Posterior vena cava (tissue), 2 donors: ENCODE measurements at places on chromosomes 2 and 18. TPM values are rescaled to one million over a fixed set of nuclear protein-coding genes. Genes with fewer than 3 reads are reported as not detected.
A peak's percentile ranks its signal among the peaks of the same experiment; 100 is the strongest.

DNA sequence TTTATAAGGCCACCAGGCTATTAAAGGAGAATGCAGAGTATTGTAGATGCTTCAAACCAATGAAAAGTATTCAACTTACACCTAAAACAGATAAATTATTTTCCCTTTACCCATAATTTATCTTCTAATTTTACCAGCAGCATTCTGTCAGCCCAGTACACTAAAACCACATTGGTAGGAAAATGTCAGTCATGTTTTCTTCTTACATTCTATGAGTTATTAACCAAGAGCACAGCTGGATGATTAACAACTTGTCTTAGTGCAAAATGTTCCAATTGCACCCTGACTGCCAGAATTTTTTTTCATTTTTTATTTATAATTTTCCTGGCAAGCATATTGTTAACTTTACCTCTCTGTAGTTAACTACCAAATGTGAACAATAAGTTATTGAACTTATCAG lies 79.0 kb upstream of the WDR75 start:
- DNase-seq, result no peak

DNA sequence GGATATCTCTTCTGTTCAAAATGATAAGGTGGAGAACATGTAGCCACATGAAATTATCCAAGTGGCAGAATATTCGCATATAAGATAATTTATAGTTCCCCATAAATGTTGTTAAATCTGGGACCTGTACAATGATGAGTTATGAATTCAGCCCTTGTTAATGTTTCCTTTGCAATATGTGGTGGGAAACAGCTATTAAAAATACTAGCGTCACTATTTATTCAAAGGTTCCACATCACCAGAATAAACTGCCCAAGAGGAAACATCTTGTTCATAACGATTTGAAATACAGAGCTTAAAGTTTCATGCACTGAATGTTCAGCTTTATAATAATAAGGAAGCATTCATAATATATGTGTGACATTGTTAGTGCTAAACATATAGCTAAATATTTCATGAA lies 223.9 kb upstream of the TCF4 start:
- DNase-seq, result no peak

- DNase-seq, result peak; percentile 79
These were observed 105.2 kb upstream of the OTOS start for GRCh38 chr2:240245706-240246105.

- no peak for DNase-seq
These were observed 103.6 kb upstream of the BCL2L11 start for GRCh38 chr2:111017034-111017622.

DNA sequence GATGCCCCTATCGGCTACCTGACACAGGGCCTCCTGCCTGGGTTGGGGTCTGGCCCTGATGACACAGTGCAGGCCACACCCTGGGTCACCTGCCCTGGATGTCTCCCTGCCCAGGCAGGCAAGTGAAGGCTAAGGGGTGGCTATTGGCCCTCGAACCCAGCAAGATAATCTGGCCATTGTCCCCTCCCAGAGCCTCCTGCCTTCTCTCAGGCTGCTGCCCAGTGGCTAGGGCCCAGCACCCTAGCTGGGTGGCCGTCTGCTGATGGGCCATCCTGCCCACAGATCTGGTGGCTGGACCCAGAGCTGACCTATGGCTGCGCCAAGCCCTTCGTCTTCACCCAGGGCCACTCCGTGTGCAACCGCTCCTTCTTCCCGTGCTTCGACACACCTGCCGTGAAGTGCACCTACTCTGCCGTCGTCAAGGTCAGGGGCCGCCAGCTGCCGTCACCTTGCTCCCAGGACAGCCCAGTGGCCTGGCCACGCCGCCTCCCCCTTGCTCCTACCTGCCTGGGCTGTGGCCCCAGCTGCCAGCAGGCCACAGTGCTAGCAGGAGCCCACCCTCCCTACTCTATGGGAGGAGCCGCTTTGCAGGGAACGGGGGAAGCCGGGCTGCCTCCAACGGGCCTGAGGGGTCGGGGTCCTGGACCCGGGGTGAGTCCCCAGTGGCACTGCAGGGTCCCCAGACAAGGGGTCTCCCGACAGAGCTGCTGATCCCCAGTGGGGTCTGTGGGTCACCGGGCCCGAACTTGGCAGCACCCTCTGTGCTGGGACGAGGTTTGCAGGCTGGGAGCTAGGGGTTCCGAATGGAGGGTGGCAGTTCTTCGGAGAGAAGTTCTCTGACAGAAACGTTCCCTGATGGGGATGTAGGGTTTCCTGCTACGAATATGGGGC lies 4.1 kb downstream of the RNPEPL1 start:
- DNase-seq, result peak; percentile 75

The LRP2 gene
- total RNA-seq, result not detected

DNA sequence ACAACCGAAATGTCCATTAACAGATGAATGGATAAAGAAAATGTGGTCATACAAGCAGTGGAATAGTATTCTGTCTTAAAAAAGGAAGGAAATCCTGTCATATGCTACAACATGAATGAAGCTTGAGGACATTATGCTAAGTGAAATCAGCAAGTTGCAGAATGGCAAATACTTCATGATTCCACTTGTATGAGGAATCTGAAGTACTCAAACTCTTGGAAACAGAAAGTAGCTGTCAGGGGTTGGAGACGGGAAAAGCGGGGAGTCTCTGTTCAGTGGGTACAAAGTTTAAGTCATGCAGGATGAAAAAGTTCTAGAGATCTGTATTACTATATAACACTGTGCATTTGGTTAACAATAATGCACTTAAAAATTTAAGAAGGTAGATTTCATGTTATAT lies 209.0 kb upstream of the SIX2 start:
- no peak for DNase-seq

DNA sequence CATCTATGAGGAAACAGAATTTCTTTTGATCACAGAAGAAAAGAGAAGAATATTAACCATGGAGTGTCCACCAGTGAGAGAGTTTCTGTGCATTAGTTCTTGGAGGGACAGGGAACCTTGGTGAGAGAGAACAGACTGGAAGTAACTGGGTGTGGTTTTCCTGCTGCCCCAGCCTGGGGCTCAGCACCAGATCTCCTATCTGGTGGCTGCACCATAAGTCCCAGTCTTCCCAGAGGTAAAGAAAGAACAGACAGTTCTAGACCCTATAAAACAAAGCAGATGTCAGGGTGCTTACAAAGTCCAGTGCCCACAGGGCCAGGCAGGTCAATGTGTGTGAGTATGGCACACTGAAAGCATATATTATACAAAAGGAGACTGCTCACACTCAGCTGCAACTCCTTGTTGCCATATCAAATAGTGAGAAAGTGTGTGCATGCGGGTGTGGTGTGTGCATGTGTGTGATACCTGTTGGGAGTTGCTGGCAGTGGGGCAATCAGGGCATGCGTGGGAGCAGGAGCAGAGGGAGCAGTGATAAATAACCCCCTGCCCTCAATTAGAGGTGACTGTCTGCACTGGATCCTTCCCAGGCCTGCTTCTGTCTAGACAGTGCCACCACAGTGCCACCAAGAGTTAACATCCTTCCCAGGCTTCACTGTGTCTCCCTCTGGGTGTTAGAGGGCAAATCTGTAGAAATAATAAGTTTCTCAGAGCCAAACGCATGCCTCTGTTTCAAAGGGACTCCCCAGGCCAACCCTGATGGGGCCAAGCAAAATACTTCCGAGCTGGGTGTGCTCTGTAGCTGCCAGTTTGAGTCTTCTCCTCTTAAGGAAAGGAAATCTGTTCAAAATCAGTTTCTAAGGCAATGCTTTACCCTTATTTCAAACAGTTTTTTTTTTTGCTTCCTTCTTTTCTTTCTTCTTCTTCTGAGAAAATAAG lies 45.7 kb downstream of the RDH14 start:
- DNase-seq, result no peak

DNA sequence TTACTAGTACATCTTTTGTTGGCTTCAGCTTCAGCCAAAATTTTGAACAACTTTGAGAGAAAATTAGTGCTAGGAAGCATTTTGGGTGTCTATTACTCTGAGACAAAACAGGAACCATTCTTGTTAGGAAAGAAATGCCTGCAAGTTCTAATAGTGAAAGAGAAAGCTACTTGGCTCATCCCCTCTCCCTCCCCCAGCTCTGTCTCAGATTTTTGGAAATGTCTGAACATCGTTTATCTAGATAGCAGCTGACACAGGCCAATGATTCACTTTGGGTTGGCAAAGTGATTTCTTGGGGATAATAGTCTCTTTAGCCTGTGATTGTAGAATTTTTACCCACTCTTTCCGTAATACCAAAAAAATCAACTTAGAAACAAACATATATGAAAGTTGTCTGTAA lies 42.3 kb upstream of the PTPRM start:
- no peak for DNase-seq

The PMS1 gene
- total RNA-seq, result 20.1 TPM

- DNase-seq, result no peak
These were observed 103.7 kb upstream of the DNMT3A start for GRCh38 chr2:25445464-25445863.

DNA sequence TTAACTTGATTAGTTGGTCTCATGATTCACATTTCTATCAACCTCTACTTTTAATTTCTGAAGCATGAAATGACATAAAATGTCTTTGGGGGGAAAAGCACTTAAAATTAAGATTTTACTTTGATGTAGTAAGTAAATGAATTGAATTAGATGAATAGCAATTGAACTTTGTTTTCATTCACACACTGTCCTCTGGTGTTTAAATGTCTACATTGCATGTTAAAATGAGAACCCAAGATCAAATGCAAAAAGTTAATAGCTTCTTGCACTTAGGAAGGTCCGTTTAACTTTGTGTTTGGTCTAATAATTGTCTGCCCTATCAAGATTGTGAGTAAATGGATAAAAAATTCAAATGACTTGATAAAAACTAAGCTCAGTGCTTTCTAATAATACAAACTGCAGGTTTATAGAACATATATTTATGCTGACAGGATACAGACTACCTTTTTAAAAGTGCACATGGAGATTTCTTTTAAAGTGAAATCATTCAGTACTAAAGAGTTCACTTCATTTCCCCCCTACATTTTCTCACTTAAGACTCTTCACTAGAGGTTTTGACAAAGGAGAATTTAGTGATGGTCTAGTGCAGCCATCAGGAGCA lies 156.2 kb upstream of the NABP1 start:
- DNase-seq, result no peak

The ABCG8 gene
- total RNA-seq, result not detected

- no peak for DNase-seq
These were observed 9.3 kb downstream of the MEX3C start for GRCh38 chr18:51188024-51188701.

- no peak for DNase-seq
These were observed 36.2 kb downstream of the HAT1 start for GRCh38 chr2:171958475-171958874.

GRCh38 chr2:88837511-88838160 lies 146.2 kb downstream of the RPIA start:
- DNase-seq, result no peak

DNA sequence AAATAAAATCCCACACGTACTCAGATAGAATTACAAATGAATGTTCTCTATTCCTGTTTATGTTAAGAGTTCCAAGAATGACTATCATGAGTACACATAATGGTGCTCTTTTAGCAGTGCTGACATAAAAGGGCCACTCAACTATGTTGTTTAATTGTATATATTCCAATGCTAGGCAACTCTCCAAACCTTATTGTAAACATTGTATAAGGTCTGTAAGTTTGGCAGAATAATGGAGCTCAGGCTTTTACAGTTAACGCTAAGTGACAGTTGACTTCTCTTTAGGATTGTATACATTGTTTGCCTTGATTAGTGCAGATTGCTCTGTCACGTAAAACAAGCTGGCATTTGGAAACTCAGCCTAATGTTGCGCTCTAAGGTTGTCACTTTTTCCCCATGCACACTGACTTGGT lies 20.8 kb downstream of the RBMS1 start:
- no peak for DNase-seq

- DNase-seq, result no peak
These were observed 171.6 kb downstream of the PLCL1 start for GRCh38 chr2:197975931-197976519.

GRCh38 chr18:379681-380330 lies 112.0 kb upstream of the THOC1 start:
- DNase-seq, result no peak

The GCKR gene
- 0.65 TPM for total RNA-seq

- no peak for DNase-seq
These were observed 120.2 kb downstream of the MYO3B start for GRCh38 chr2:170298115-170298514.

DNA sequence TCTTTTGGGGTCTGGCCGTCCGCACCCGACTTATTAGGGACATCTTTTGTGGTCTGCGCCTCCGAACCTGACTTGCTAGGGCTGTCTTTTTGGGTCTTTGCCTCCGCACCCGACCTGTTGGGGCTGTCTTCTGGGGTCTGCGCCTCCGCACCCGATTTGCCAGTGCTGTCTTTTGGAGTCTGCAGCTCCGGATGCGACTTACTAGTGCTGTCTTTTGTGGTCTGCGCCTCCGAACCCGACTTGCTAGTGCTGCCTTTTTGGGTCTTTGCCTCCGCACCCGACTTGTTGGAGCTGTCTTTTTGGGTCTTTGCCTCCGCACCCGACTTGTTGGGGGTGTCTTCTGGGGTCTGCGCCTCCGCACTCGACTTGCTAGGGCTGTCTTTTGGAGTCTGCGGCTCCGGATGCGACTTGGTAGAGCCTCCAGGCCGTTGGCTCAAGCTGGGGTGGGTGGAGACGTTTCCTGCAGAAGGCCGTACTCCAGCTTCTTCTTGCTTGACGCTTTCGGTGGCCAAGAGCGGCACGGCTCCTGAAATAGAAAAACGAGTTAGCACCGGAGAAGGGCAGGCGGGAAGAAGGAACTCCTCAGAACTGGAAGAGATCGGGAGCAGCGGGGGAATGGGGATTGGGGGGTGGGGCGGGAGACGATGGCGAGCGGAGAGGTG lies 498 bp downstream of the TGOLN2 start:
- DNase-seq, result peak; percentile 91

DNA sequence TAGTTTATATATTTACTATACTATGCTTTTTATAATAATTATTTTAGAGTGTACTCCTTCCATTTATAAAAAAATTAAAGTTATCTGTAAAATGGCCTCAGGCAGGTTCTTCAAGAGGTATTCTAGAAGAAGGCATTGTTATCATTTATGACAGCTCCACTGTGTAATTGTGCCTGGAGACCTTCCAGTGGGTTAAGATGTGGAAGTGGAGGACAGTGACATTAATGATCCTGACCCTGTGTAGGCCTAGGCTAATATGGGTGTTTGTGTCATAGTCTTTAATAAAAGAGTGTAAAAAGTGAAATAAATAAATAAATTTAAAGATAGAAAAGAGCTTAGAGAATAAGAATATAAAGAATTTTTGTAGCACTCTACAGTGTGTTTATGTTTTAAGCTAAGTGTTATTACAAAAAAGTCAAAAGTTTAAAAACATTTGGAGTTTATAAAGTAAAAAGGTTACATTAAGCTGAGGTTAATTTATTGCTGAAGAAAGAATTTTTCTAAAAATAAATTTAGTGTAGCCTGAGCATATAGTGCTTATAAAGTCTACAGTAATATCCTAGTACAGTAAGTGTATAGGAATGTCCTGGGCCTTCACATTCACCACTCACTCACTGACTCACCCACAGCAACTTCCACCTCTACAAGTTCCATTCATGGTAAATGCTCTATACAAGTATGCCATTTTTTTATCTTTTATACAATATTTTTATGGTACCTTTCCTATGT lies 190.0 kb upstream of the SESTD1 start:
- DNase-seq, result no peak

- DNase-seq, result no peak
These were observed 234.2 kb downstream of the TTC32 start for GRCh38 chr2:19667536-19667949.

- DNase-seq, result no peak
These were observed 451.7 kb downstream of the PTPRM start for GRCh38 chr18:8018701-8019331.
